ENCODE measurements at places on chromosomes 2 and 18.

GRCh38 chr18:23964282-23965238 is 50.0 kb upstream of the TTC39C start:
- DNase-seq = peak; percentile 47

DNA sequence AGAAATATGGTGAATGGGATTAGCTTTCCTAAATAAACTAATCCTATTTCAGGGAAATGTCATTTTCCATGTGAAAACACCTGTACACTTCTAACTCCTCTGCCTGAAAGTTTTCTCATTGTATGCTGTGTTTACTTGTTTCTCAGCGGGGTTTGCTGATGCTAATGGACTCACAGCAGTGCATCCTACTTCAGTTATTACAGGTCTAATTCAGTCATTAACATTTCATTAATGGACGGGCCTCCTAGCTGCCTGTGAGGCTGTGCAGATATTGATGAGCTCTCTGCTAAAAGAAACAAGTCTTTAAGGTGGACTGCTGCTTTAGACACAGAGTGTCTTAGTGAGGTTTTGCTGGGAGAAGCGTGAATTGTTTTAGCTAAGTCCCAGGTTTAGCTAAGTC is 1342.0 kb upstream of the ZEB2 start:
- DNase-seq = no peak

- DNase-seq = no peak
Measured at GRCh38 chr18:3184275-3184963, 35.3 kb downstream of the MYOM1 start.

- peak; percentile 64 for DNase-seq
Measured at GRCh38 chr18:47772374-47773248, 157.8 kb downstream of the SMAD2 start.

DNA sequence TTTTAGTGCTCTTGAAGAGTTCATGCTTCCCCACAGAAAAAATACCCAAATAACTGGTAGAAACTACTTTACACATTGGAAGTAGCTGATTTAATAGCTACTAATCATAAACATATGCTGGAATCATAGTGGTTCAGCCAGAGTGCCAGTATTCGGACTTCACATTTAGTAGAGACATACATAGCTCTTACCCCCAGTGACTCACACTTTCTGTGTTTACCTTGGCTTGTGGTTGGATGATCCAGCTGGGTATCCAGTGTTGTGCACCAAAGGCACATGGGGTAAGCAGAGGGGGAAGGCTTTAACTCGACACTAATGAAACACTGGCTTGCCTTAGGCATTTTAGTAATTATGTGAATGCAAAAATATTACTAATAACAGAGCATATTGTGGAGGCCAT is 18.1 kb downstream of the ARHGAP28 start:
- DNase-seq = no peak
